Right lobe of liver (tissue), 6 donors: ENCODE measurements at places on chromosomes 3 and 15.
A peak's percentile ranks its signal among the peaks of the same experiment; 100 is the strongest.

DNA sequence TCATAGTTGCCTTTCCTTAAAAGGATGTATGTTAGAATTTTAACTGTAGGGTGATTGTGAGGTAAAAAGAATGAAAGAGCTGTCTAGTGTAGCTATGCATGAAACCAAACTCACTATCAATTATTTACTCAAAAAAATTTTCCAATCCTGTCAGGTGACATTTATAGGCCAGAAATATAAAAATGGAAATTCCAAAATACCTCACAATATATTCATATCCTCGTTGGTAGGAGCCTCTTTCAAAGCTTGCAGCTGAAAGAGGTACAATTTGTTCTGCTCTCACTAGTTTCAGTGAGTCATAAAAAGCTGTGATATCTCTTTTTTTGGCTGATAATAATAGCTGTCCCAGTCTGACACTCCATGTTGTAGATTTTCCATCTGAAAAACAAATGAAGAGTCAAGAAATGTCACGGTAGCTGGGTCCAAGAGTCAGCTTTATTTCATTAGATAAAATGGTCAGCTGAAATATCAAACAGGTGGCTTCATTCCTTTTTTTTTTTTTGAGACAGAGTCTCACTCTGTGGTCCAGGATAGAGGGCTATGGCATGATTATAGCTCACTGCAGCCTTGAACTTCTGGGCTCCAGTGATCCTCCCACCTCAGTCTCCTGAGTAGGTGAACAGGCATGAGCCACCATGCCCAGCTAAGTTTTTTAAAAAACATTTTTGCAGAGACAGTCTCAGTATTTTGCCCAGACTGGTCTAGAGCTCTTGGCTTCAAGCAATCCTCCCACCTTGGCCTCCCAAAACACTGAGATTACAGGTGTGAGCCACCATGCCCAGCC lies 50.8 kb upstream of the XRN1 start:
- DNase-seq: no peak

DNA sequence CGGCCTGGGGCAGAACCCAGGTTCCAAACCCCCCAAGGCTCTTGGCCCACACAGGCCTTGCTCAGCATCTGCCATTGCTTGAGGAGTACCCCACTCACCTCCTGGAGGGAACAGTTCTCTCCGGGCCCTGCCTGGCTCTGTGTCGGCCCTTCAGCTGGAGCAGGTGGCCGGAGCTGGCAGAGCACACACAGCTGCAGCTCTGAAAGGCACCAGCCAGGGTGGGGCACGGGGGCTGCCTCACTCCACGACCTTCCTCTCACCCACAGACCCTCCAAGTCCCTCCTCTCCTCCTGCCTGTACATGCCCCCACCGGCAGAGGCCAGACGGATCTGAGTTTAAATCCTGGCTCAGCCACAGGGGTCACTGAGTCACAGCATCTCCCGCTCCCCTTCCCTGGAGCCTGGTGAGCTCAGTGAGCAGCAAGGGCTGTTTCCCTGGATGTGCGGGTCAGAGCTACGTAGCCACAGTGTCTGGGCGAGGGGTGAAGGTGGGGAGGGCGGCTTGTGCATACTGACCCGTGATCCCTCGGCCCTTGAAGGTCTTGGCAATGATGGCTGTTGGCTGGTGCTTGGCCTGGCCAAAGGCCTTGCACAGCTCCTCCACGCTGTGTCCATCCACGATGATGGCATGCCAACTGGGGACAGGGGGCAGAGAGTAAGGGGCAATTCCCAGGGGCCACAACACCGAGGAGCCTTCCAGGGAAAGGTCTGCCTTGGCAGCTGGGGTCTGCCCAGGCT lies 23.0 kb downstream of the TKT start:
- peak; percentile 47 for DNase-seq

DNA sequence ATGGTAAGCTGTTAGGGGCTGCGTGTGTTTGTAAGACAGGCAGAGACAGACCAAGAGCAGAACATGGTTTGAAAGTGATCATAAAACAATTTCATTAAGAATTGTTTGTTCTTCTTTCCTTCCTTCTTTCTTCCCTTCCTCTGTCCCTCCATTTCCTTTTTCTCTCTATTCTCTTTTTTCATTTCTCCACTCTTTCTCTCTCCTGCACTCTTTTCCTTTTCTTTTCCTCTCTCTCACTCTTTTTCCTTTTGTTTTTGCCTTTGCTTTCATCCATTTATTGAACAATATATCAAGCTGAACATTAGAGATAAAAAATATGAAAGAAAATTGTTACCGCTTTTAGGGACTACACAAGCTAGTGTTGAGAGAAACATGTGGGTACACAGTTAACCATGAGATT lies 62.2 kb upstream of the GOLIM4 start:
- no peak for DNase-seq

DNA sequence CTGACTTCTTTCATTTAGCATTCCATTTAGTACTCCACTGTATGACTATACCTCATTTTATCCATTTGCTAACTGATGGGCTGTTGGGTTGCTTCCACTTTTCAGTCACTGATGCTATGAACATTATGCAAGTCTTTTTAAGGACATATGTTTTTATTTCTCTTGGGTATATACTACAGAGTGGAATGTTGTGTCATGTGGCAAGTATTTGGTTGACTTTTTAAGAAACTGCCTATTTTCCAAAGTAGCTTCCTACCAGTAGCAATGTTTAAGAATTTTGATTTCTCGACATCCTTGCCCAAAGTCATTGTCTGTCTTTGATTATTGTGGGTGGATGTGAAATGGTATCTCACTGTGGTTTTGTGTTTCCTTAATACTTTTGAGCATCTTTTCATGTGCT lies 110.1 kb upstream of the TPM1 start:
- DNase-seq: no peak

DNA sequence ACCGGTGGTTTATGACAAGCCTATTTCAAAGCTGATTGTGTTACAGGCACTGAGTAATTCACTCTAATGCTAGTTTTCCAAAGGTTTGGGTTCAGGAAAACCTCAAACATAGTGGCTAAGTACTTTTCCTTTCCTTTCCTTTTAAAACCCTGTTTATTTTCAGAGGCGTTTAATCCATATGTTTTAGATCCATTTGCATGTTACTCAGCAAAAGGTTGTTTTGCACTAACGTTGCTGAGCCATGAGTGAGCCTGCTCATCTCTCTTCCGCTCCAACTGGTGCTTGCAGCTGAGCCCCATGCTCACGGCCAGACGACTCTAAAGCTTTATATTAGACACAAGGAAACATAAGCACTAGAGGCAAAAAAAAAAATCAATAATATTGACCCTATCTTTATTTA lies 9.4 kb downstream of the CEMIP start:
- DNase-seq: no peak

GRCh38 chr3:152268555-152269055 lies at the start of gene MBNL1:
MBNL1 (plus strand) TSS chr3:152268929; CDS start chr3:152300194, 31,265 bp downstream.
- DNase-seq: peak; percentile 89

GRCh38 chr3:30970183-30970582 lies 75.7 kb upstream of the GADL1 start:
- no peak for DNase-seq

DNA sequence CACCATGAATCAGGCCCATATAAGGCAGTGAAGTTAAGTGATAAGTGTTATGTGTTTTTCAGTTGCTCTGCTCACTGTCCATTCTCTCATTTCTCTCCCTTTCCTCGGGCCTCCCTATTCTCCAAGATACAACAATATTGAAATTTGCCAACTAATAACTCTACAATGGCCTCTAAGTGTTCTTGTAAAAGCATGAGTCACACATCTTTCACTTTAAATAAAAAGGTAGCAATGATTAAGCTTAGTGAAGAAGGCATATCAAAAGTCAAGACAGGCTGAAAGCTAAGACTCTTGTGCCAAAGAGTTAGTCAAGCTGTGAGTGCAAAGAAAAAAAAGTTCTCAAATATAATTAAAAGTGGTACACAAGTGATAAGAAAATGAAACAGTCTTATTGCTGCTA lies 675.4 kb downstream of the OTOL1 start:
- DNase-seq: no peak

DNA sequence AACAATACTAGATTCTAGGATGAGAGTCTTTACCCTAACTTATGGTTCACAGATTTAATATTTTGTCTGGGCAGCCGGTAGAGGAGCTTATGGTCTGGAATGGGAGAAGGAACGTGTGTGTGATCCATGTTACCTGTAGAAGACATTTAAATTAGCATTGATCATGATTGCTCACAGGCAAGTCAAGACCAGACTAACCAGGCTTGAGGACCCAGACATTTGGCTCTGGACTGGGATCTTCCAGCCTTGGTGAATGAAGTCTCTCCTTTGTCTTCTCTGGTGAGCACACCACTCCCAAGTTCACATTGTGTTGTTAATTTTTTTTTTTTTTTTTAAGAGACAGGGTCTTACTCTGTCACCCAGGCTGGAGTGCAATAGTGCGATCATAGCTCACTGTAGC lies 11.7 kb downstream of the ABHD2 start:
- DNase-seq: no peak

DNA sequence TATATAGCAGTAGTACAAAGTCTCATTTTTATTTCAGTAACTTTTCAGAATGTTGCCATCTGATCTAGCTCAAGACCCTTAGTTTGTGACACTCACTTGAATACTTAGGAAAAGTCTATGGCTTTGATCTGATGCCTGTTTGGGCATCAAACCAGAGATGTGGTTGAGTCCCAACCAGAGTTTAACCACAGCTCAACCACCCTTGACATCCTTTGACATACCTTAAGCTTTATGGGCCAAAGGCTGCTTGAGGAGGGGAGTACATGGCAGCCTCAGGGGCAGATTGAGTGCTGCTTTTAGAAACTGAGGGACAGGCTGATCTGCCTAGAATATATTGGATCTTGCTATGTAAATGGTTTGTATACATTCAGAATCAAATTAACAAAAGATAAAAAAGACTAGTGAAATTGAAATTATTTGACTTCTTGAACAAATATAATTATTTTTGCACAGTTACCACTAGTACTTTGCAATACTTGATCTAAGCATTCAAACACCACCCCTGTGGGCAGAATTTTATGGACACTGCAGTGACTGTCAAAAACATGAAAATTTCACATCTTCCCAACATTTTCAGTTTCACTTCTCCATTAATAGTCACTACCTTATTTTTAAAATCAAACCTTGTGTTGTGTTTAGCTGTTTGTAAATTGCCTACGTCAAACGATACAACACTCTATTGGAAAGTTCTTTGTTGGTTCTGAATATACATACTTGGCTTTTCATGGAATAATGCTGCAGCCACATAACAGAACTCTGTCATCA lies 199.8 kb downstream of the UBE2E2 start:
- DNase-seq: no peak
